KBM-7 (cell line): ENCODE measurements at places on chromosomes 3 and 15.

DNA sequence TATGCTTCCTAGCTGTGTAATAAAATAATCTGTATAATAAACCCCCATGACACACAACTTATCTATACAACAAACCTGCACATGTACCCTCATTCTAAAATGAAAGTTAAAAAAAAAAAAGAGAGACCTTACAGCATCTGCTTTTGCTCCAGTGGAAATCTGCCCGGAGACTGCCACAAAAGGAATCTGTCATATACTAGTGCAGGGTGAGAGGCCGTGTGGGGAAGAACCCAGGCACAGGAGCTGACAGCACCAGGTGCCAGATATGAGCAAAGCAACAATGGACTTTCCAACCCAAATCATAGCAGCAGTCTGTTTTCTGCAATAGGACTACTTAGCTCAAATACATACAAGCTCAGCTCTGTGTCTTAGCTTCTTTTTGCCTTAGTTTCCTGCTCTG lies 346.5 kb downstream of the ROBO1 start:
- no peak for DNase-seq

GRCh38 chr15:46091860-46092450 lies 457.1 kb downstream of the SQOR start:
- DNase-seq = peak; percentile 52

GRCh38 chr3:158712443-158712842 lies 19.8 kb downstream of the RARRES1 start:
- no peak for DNase-seq

GRCh38 chr3:71288269-71288930 lies 295.1 kb downstream of the FOXP1 start:
- no peak for DNase-seq

DNA sequence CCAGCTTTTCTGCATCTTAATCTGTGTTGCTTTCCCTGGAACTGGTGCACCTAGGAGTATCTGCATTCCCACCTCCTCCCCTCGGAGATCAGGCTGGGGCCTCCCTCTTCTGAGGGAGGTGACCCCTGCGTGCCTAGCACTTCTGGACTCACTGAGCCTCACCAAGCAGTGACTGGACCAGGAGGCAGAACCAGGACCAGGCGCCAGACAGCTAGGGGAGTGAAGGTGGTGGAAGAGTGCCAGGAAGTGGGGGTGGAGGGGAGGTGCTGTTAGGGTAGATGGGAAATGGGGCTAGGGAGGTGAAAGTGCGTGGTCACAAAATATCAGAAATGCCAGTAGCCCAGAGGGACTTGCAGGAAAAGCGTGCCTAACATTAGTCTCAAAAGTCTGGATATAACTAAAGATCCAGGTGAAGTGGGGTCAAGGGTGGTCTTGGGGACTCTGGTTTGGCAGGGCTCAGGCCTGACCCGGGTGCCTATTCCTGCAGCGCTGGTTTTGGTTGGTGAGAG lies 1.2 kb downstream of the DUOXA2 start:
- DNase-seq = no peak

DNA sequence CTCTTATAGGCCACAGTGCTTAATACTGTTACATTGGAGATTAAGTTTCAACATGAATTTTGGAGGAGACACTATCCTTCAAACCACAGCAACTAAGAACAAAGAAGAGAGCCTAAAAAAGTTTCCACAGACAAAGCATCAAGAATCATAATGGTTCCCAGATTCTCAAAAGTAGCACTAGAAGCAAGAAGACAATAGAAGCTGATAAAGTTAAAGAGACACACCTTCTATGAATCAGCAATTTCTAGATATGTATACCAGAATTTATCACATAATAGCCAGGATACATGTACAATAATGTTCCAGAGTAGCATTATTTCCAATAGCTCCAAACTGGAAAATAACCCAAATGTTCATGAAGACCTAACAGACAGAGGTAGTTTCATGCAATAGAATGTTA lies 12.2 kb downstream of the NKIRAS1 start:
- DNase-seq = no peak

DNA sequence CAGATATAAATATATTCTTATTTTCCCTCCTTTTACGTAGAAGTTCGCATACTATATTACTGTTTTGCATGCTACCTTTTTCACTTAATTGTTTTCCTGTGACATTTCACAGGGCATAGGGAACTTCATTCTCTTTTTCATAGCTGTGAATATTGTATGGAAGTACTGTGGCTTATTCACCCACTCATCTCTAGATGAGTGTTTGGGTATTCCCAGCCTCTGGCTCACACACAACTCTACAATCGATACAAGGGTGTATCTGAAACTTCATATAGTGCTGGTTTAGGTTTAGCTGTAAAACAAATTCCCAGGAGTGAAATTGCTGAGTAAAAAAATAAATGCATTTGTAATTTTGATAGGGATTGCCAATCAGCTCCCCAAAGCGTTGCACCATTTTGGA lies 55.3 kb upstream of the MAGI1 start:
- no peak for DNase-seq

- DNase-seq = no peak
These were observed 34.2 kb upstream of the GALNT15 start for GRCh38 chr3:16140116-16140893.

DNA sequence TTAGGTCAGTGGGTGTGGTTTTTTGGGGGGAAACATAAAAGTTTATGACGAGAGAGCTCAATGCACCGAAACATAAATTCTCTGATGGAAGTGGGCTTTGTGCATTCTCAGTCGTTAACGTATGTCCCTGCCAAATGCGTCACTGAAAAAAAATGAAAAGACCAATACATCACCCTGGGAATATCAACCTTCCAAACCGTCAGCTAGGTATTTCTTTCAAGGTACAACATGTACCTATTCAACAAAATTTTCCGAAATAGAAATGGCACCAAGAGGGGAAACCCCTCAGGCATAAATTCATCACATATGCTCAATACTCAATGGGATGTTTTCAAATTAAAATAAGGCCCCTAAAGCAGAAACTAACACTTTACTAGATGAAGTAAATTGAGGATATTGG lies 266.6 kb upstream of the SUCLG2 start:
- DNase-seq = no peak

- no peak for DNase-seq
These were observed 320.2 kb downstream of the CHST2 start for GRCh38 chr3:143439817-143440216.

- DNase-seq = peak; percentile 8
These were observed 667 bp downstream of the CEMIP start for GRCh38 chr15:80779658-80780415.

GRCh38 chr3:88041005-88041404 lies 17.8 kb downstream of the CGGBP1 start:
- DNase-seq = no peak

DNA sequence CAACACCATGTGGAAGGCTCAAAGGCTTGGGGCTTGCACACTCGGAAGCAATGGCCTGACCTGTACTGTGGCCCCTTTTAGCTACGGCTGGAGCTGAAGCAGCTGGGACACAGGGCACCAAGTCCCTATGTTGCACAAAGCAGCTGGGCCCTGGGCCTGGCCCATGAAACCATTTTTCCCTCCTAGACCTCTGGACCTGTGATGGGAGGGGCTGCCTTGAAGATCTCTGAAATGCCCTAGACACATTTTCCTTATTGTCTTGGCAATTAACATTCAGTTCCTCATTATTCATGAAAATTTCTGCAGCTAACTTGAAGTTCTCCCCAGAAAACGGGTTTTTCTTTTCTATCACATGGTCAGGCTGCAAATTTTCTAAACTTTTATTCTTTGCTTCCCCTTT lies 85.6 kb upstream of the ALDH1A3 start:
- DNase-seq = no peak

DNA sequence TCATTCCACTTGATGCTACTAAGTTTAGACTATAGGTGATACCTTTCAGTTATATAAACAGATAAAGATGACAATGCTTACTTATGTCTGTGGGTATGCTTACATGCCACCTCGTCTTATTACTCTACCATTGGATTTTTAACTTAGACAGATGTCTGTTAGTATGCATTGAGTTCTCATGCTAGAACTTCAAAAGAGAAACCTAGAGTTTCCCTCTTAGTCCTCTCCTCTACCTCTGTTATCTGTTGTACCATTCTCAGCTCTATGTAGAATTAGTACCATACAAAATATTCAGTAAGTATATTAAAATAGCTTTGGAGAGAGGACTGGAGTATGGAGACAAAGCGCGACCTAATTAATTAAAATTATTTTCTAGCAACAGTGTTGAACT lies 111.3 kb downstream of the BBX start:
- no peak for DNase-seq

DNA sequence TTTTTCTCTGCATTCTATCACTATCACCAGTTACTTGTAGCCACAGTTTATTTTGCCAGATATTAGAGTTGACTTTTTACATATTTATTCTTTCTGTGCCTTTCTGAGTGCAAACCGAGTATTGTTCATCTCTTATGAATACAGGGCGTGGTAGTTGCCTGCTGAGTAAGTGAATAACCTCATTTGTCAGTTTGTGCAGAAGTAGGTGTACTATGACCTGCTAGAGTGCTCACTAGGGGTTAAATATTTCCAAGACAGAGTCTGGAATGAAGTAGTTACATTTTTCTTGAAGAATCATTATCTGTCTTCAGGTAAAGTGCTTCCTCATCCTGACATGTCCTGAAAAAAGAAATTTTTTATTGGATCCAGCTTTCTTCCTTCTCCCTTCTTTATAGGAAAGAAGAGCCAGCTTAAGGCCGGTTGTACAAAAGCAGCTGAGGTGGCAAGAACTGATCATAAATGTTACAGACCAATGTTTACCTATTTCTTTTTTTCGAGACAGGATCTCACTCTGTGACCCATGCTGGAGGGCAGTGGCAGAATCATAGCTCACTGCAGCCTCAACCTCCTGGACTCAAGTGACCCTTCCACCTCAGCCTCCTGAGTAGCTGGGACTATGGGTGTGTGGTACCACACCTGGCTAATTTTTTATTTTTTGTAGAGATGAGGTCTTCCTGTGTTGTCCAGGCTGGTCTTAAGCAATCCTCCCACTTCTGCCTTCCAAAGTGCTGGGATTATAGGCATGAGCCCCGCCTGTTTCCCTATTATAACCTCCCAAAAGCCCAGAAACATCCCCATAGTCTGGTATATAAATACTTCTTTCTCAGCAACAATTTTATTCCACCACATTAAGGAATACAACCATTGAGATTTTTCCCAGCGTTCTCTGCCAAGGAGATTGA lies 182.5 kb downstream of the TPRG1 start:
- DNase-seq = no peak

DNA sequence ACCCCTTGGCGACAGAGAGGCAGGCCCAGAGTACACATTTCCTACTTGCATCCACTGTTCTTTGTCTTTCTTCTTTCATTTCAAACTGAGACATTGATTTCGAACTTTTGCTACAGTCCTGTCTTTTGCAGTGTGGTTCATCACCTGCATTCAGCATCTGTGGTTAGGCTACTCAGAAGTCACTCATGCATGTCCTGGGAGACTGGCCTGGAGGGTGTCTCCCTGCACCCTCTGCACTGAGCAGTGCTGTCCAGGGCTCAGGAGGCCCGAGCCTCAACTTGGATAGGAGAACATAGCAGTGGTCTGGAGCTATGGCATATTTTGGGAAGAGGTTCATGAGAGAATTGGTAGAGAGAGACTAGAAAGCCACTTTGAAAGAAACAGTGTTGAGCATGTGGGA lies 240.2 kb upstream of the TPRG1 start:
- DNase-seq = no peak

DNA sequence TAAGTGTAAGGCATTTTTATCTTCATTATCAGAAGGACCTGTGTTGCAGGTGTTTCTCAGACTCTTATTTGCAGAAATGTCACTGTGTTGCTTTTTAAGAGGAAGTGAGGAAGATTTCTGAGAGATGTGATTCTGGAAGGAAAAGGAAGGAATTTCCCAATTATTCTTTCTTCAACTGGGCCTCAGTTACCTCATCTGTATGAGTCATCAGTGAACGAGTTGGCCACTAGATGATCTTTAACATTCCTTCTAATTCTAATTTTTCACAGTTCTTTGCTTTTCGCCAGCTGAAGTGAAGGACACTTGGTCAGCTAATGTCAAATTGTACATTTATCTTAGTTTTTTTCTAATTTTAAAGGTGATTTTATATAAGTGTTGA lies 28.9 kb downstream of the CLEC3B start:
- no peak for DNase-seq

DNA sequence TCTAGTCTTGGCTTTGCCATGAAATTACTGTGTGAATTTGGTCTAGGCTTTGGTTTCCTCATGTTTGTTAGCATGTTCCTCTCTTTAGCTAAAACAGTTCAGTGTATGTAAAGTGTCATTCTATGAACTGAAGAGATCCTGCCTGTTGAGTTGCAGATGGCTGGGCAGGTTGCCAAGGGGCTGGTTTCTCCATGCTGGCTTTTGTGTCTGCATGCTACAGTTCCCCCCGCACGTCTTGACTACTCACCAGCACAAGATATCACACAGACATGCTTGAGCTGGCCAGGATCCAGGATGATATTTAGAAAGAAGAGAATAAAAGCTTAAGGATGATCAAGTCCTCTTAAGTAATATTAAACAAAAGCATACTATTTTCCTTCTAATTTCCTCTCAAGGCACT lies 90.2 kb downstream of the CERS3 start:
- DNase-seq = peak; percentile 76

DNA sequence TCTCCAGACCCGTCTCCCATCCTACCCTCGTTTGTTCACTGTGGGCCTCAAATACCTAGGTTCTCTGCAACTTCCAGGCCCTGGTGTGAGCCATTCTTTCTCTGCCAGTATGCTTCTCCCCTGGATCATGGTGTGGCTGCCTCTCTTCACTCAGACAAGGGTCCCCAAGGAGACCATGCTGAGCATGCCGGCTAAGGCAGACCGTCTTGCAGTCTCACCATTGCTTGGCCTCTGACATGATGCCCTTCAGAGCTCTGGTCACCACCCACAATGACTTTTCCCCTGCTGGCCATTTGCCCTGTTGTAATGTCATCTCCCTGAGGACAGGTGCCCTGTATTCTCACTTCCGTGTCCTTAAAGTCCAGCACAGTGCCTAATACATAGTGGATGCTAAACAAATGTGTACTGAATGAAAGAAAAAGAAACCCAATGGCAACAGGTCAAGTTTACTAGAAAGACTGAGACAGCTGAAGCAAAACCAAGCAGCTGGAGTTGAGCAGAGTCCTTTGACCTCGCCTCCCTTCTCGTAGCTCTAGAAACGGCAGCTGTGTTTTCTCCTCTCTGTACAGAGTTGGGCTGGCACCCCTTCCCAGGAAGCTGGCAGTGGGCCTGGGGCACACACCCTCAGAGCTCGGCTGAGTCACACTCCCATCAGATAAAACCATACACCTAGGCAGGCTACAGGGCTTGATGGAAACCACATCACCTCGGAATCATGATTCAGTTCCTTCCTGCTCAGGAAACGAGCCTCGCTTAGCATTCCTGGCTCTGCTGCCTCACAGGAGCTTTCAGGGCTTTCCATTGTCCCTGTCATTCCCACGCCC lies 8.6 kb downstream of the TLR9 start:
- peak; percentile 39 for DNase-seq

- DNase-seq = no peak
These were observed 82.0 kb upstream of the DAZL start for GRCh38 chr3:16687221-16687620.

- no peak for DNase-seq
These were observed 984 bp upstream of the RPP25 start for GRCh38 chr15:74957476-74958035.

GRCh38 chr15:98051734-98052133 lies 91.2 kb downstream of the ARRDC4 start:
- no peak for DNase-seq
